Kidney (tissue), 22 donors: ENCODE measurements at places on chromosomes 5 and 9. TPM values are rescaled to one million over a fixed set of nuclear protein-coding genes. Genes with fewer than 3 reads are reported as not detected.

- no peak for DNase-seq
These were observed 482.4 kb downstream of the CDH10 start for GRCh38 chr5:24162343-24162742.

DNA sequence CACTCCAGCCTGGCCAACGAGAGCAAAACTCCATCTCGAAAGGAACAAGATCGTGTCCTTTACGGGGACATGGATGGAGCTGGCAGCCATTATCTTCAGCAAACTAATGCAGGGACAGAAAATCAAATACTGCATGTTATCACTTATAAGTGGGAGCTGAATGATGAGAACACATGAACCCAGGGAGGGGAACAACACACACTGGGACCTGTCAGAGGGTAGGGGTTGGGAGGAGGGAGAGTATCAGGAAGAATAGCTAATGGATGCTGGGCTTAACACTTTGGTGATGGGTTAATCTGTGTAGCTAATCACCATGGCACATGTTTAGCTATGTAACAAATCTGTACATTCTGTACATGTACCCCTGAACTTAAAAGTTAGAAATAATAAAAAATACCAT, 40.9 kb downstream of the NMUR2 start:
- no peak for DNase-seq

- no peak for DNase-seq
These were observed 593.7 kb upstream of the KLF4 start for GRCh38 chr9:108083160-108083750.

DNA sequence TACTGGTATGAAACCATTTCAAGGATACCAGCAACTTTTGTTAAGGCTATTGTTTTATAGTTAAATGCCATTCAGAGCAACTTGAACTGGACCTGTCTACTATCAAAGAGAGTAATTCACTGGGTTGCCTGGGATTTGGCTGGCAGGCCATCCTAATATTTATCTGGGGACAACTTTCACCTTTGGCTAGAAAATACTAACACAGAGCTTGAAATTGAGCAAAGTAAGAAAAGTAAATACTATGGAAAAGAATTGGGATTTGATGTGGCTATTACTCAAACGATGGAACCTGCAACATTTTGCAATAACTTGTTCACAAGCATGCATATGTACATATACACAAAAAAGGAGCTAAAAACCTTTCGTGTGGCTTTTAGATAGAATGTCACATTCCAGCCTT, 191.3 kb downstream of the DENND1A start:
- no peak for DNase-seq

PCDHA8 gene
- 0.82 TPM for total RNA-seq

PDCD1LG2 gene
- total RNA-seq, result 2.4 TPM
